ENCODE measurements at places on chromosomes 3 and 15.

DNA sequence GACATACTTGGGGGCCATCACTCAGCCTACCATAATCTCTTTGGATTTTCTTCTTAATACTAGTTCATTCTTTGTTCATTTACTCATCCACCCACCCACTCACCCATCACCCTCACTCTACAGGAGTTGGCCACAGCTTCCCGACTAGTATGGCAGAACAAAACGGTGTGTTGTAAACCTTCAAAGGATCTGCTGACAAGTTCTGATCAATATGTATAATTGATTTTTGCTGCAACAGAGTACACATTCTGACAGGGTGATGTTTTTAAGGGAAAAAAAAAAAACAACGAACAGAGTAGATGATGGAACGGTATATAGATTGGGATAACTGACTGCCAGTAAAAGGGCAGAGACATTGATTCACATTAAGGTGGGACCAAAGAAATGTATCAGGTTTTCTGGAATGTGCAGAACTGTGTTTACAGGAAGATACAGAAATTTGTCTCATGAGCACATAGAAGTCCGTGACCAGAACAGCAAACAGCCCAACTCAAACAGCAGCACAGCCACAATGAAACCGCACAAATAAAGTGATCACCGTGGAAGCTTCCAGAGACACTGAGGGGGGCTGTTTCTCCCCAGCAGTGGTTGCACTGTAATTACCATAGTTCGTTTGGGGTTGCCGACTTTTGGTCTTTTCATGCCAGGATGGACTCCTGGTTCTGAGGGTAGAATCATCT is 931.9 kb downstream of the FHIT start:
- DNase-seq: no peak

DNA sequence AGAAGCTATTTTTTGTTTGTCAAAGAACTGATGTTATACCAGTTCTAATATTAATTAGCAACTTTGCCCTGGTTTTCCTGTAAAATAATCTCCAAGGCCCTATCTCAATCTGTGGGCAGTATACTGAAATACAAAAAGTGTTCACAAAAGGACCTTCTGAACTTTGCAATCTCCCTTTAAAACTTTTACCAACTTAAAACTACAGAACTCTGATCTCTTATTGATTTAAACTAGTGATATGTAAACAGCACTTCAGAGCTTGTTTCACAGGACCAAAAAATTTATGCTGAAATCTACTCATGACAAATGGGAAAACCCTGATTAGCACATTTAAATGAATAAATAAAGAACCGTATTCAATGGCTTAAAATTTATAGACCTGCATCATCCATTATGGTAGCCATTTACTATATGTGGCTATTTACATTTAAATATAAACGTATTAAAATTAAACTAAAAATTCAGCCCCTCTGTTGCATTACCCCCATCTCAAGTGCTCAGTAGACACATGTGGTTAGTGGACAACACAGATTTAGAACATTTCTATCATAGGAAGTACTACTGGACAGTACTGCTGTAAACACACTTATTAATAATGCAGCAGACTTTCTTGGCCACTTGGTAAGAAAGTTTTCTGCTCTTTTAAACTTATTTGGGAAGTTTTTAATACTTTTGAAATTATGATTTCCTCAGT is 12.0 kb downstream of the AGTR1 start:
- DNase-seq: no peak

- DNase-seq: no peak
These were observed 51.0 kb upstream of the SSR3 start for GRCh38 chr3:156605686-156606605.

GRCh38 chr3:149384911-149385321 is 7.5 kb upstream of the TM4SF1 start:
- peak; percentile 85 for DNase-seq

- no peak for DNase-seq
These were observed 55.6 kb downstream of the LYSMD4 start for GRCh38 chr15:99677540-99678134.

DNA sequence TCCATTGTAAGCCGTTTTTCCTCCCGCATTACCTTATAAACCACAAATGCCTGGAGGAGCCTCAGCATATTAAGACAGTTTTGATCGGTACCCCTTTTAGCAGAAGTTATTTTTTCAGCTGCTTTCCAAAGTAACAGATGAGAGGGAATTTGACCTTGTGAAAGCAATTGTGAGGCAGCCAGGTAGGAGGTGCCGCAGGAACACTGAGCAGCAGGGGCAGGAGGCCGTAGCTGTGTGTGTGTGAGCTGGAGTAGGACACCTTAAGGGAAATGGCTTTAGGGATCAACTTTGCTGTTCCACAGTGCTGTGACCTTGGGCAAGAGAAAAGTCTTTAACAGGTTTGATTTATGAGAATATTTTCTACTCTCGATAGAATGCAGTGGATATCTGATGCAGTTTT is 482.1 kb downstream of the IL5RA start:
- DNase-seq: no peak

GRCh38 chr3:98777801-98778220 is 14.7 kb downstream of the ST3GAL6 start:
- DNase-seq: no peak

- no peak for DNase-seq
These were observed 49.9 kb upstream of the LMCD1 start for GRCh38 chr3:8451696-8452095.

DNA sequence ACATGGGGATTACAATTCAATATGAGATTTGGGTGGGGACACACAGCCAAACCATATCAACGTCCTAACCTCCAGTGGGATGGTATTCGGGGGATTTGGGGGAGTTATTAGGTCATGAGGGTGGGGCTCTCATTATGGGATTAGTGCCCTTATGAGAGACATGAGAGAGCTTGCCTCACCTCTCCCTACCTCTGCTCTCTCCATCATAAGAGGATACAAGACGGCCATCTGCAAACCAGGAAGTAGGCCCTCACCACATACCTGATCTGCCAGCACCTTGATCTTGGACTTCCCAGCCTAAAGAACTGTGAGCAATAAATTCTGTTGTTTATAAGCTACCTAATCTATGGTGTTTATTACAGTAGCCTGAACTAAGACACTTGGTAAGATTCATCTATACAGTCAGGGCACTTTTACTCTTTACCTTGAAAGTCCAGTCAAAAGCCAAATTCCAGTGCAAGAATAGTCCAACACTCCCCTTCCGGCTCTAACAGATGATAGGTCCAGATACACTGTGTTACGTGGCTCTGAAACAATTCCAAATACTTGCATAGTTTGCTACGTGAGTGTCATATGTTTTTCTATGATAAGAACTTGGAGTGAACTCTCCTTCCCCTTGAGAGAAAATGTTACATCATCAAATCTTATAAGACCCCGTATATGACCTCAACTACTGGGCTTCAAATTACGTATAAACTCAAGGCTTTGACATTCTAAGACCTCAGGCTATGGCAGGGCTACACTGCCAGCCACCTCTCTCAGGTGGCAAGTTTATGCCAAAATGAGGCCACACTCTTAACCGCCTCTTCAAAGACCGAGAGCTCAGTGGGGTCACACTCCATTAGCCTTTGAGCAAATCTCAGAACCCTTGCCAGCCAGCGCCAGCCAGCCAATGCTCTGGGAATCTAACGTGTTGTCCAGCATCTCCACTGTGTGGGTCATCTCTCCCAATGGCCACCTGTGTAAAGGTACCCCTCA is 129.9 kb downstream of the XXYLT1 start:
- DNase-seq: no peak

- no peak for DNase-seq
These were observed 8.3 kb upstream of the CLEC3B start for GRCh38 chr3:45017821-45018220.

GRCh38 chr15:47548231-47548630 is 169.1 kb upstream of the SEMA6D start:
- DNase-seq: peak; percentile 4

- DNase-seq: no peak
These were observed 115.7 kb downstream of the TMCC1 start for GRCh38 chr3:129777806-129778205.
